ENCODE measurements at places on chromosomes 16 and 17. TPM values are rescaled to one million over a fixed set of nuclear protein-coding genes. Genes with fewer than 3 reads are reported as not detected.

The NGFR gene
- total RNA-seq = 0.07 TPM

The KRTAP4-9 gene
- total RNA-seq = not detected

The SEC14L5 gene
- not detected for total RNA-seq

The ENKD1 gene
- total RNA-seq = 26.8 TPM

The TELO2 gene
- total RNA-seq = 22.0 TPM

The OTOA gene
- total RNA-seq = 0.07 TPM

The SLC52A1 gene
- total RNA-seq = not detected

The ACSM2A gene
- total RNA-seq = not detected

The CACNG5 gene
- total RNA-seq = not detected

The DOC2A gene
- not detected for total RNA-seq

Measured in Karpas-422 (cell line).